ENCODE measurements at places on chromosomes 16 and 17. TPM values are rescaled to one million over a fixed set of nuclear protein-coding genes. Genes with fewer than 3 reads are reported as not detected.

The TBC1D26 gene
- not detected for total RNA-seq

- DNase-seq: peak; percentile 40
Measured at GRCh38 chr17:57674894-57675293, 70.2 kb downstream of the CCDC182 start.

The TMED6 gene
- total RNA-seq: not detected

The RAB11FIP4 gene
- 7.2 TPM for total RNA-seq

- no peak for DNase-seq
Measured at GRCh38 chr16:15726715-15727114, 76.7 kb downstream of the NDE1 start.

GRCh38 chr17:66952031-66952524, 12.4 kb upstream of the CACNG4 start:
- DNase-seq: no peak

GRCh38 chr17:55159251-55159650, 105.5 kb upstream of the HLF start:
- DNase-seq: no peak

DNA sequence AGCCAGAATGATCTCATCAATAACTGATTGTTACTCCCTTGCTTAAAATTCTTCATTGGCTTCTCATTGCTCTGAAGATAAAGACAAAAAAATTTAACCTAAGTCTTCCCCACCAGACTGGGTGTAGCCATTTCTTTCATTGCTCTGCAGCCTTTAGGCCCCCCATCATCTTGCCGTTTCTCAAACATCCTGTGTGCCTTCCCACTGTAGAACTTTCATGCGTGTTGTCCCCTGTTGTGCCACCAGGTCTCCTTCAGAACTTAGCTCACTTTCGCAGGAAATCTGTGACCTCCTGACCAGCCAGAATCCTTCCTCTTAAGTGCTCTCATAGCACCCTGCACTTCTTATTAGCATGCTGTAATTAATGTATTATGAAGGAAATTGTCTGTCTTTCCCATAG, 31.8 kb downstream of the TNRC6C start:
- no peak for DNase-seq

The KRT28 gene
- total RNA-seq: not detected

- no peak for DNase-seq
Measured at GRCh38 chr16:76265434-76266045, 11.7 kb upstream of the CNTNAP4 start.

GRCh38 chr17:78226759-78227454, 4.5 kb upstream of the TMEM235 start:
- DNase-seq: no peak

The TMC7 gene
- total RNA-seq: 0.63 TPM

DNA sequence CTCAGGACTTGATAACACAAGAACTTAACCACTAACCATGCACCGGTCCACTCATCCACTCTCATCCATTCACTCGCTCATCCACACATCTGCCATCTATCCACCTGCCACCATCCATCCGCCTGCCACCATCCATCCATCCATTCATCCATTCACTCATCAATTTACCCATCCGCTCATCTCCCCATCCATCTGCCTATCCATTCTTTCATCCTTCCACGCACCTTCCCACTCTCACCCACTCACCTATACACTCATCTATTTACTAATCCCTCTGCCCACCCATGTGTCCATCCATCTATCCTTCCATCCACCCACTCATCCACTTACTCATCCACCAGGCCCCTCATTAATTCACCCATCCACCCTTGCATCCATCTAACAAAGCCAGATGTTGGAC, 131.0 kb downstream of the MRM1 start:
- no peak for DNase-seq

The PRSS8 gene
- total RNA-seq: 2.4 TPM

GRCh38 chr17:20072692-20072992, 63.5 kb downstream of the SPECC1 start:
- DNase-seq: no peak

- DNase-seq: no peak
Measured at GRCh38 chr16:9827062-9827752, 355.0 kb downstream of the GRIN2A start.

The TNFRSF17 gene
- total RNA-seq: not detected

GRCh38 chr16:11133344-11133943, 122.6 kb downstream of the SOCS1 start:
- DNase-seq: peak; percentile 94

GRCh38 chr17:6057562-6057961, 12.6 kb upstream of the WSCD1 start:
- DNase-seq: no peak

- DNase-seq: no peak
Measured at GRCh38 chr17:45009676-45010467, 41.6 kb downstream of the DCAKD start.

DNA sequence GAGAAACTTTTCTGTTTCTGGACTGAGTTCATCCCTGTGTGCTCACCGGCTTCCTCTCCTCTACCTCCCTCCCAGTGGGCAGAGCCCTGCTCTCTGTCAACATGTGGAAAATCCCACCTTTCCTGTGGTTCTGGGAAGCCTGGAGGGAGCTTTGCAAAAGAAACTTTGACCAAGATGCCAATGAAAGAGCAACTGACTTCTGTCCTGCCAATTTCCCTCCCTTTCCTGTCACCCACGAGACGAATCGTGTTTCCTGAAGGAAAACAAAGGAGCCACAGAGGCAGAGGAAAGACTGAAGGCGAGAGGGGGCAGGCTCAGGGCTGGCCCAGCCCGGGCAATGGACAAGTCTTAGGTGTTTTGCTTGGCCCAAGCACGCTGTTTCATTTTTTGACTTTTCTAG, 82.8 kb downstream of the PLCG2 start:
- no peak for DNase-seq

The SLC6A4 gene
- total RNA-seq: 7.0 TPM

- no peak for DNase-seq
Measured at GRCh38 chr16:66274335-66275110, 92.0 kb upstream of the CDH5 start.

The KRT9 gene
- total RNA-seq: not detected

The ABCC11 gene
- not detected for total RNA-seq

DNA sequence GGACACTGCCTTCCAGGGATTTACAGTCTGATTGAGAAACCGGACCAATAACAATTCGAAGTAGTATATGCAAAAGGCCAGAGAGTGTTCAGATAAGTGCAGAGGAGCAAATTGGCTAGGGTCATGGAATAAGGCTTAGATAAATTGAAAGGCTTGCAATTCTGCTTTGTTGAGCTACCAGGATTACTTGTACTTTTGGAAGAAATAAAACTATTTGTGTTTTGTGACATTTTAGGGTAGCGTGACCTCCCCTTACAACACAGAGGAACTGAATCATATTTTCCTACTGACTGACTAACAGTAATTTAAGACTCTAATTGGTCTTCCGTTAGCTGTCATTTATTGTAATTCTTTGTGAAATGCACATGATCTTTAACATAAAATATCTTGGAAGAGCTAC, 104.7 kb downstream of the PITPNC1 start:
- no peak for DNase-seq

DNA sequence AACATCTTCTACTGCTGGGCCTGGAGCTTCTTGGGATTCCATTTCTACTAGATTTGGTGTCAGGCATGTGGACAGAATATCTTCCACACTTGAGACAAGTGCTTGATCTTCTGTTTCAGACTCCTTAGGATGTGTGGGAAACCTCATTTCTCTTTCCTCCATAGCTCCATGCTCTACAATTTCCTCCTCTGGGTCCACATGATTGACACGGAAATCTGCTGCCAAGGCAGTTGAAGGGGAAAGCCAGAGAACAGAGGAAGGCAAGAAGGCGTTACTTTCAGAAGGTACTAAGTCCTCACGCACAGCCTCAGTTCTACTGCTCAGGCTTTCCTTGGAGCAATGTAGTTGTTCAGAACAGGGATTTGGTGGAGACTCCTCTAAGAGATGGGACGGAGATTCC, 6.6 kb downstream of the SPAG5 start:
- no peak for DNase-seq

The KRTAP2-3 gene
- total RNA-seq: not detected

The ZNF385C gene
- not detected for total RNA-seq

- no peak for DNase-seq
Measured at GRCh38 chr17:74282587-74283370, 8.7 kb downstream of the DNAI2 start.

- no peak for DNase-seq
Measured at GRCh38 chr17:4980644-4981216, 6.7 kb downstream of the CAMTA2 start.

- DNase-seq: no peak
Measured at GRCh38 chr17:18117982-18118975, 9.7 kb downstream of the MYO15A start.
